ENCODE measurements at places on chromosomes 12 and 14.

DNA sequence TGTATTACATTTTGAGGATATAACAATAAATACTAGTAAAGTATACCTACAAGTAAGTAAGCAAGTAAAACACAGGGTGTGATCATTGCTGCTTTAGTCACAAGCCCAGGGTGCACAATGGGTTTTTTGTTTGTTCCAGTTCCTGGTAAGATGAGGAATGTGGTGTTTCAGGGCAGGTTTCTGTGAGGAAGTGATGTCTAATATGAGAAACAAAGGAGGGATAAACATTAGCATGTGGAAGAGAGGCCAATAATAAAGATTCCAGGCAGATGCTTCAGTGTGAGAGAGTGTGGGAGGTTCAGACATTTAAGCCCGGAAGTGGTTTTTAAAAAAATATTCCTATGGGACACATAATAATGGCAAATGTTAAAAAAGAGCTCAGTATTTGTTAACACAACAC lies 808.1 kb upstream of the USP15 start:
- DNase-seq, result no peak

DNA sequence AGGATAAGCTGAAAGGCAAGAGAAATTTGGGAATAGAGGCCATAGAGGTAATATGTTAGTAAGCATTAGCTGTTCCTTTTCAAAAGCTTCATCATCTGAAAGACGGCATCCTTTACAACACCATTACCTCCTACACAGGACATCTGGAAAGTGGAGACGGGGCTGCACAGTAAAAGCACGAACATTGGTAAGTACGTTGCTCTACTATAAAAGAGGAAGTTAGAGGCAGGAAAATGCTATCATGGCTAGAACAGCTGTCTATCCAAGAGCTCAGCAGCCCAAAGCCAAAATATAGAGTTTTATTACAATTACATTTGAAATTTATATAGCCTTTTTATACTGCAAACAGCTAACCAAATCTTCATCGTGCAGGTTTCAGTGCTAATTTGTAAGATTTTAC lies 172.3 kb upstream of the GRIP1 start:
- DNase-seq, result peak; percentile 20

DNA sequence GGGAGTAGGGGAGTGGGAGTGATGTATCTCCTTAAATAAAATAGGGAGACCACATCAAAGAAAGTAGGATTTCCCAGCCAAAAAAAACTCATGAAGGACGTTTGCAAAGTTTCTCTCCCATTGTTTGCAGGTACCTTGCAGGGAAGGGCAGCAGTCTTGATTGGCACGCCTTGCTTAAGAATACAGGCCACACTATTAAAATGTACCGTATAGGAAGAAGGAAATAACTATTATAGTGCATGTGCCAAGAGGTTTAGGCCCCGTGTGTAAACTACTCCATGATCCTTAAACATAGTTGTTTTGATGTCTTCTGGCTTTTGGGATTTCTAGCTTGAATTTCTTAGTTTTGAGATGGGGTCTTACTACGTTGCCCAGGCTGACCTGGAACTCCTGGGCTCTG lies 42.5 kb downstream of the PRORP start:
- DNase-seq, result no peak

DNA sequence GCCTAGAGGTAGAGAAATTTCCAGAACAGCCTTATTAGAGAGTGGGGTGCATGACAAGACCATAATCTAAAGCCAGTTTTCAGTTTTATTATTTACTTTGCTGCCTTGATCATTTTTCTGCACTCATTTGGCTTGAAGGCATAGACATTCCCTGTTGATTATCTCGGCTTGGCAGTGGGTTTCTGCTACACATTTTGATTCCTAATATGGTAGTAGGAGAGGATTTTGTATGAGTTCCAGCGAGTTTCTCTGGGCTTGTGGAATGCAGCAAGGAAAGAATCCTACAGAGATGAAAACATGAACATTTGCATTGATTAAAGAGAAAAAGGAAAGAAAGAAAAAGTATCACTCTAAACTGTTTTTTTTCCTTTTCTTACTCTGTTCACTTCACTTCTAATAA lies 281.2 kb downstream of the PAWR start:
- DNase-seq, result no peak

- DNase-seq, result no peak
Observed at GRCh38 chr14:25086081-25086480, 36.1 kb upstream of the STXBP6 start.

DNA sequence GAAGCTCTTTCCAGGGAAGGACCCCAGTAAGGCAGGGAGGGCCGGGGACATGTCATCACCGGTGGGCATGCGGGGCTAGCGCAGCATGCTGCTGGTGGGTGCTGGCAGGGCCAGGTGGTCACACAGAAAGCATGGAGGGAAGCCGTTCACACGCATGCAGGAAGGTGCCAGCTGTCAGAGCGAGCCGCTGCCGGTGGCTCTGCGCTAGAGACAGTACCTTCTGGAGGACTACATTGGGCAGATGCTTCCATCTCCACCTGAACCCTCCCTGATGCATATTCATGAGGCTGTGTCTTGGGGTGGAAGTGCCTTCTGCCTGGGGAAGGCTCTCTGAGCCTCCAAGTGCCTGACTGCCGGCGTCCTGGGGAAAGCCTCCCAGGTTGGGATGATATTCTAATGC lies 203.8 kb downstream of the CALM1 start:
- no peak for DNase-seq

DNA sequence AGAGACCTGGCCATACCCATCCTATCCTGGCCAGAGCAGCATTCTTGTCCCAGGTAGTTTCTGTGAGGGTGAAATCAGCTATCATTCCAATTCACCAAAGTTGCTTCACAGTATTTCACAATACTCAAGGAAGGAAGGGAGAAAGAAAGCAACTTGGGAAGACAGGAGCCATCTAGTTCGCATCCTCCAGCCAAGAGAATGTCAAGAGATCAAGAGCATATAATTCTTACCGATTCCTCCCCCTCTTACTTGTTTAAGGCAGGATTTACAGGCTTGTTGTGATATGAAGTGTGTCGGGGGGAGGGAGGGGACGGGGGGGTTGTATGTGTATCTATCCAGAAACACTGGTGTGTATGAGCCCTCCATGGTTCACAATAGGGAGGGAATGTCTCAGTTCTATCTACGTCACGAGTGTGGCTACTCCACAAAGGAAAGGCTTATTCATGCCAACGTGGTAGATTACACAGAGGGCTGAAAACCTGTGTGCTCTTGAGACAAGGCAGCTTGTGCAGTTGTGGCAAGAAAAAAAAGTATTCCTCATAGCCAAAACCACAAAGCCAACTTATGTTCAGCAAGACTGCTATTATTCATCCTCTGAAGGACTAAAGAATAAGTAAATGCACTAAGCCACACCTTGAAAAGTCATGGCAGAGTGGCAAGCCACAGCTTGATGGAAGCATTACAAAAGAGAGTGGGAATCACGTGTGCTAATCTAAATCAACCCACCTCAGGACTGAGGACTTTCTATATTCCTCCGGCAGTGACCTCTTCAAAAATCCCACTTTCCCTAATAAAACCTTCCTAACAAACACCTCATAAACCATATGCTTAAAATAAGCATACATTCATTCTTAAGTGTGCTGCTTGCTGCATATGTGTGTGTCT lies 35.0 kb downstream of the CORO1C start:
- DNase-seq, result peak; percentile 73

DNA sequence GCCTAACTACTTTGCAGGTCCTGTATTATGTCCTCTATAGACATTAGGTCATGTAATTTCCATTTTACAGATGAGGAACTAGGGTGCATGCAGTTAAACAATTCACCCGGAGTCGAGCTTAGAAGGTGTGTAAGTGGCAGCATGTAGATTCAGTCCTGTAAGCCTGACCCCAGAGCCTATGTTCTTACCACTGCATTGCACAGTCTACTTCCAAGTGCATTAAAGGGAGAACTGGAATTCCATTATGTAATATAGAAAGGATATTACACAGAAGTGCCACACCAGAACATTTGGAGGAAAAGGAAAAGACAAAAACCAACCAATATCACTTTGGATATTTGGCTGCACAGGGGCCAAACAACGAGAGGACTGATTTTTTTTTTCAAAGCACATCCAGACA lies 1.2 kb downstream of the GLT8D2 start:
- no peak for DNase-seq

Data from suppressor macrophage treated with lipopolysaccharide for 1 hour (primary cell).